Naive thymus-derived CD8-positive, alpha-beta T cell (primary cell): ENCODE measurements at places on chromosomes 6 and 20. TPM values are rescaled to one million over a fixed set of nuclear protein-coding genes. Genes with fewer than 3 reads are reported as not detected.

DNA sequence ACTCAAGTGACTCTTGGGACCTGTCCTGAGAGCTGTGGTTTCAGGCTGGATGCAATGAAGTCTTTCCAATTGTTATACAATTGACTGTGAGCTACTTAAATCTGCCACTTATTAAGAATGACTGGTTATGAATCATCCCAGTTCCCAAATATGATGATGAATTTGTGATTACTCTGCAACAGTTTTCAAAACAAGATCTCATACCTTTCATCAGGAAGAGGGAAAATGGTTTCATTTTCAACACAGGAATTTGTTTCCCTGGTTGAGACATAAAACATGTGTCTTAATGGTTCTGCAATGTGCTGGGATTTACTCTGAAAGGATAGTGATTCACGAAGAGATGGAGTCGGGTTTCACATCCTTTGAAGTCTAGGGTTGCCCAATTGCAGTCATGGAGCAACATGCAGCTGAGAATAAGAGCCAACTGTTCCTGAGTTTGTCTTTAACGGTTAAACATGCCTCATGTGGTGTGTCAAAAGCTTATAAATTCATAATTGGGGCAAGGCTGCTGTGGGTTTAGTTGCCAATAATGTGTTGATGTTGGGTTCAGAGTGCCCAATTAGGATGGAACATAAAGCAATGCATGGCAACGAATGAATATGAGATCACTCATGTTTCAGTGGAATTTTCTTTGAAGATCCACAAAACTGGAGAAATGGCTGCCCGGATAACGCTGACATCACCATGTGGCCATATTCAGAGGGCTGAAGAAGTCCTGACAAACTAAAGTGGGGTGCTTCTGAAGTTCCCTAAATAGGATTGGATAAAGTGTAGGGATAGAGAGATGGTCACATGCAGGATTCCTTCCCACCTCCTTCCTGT, 41.0 kb downstream of the CYP24A1 start:
- no peak for DNase-seq
- no peaks in the 10 kb centered on the region for H3K4me1 ChIP-seq
- H3K36me3 ChIP-seq: peaks cover 4% of the 10 kb centered on the region
- peaks cover 11% of the 10 kb centered on the region for H3K27me3 ChIP-seq
- no peak overlapping the region for H3K4me3 ChIP-seq

GRCh38 chr6:4714961-4715501, 61.2 kb upstream of the CDYL start:
- H3K4me3 ChIP-seq: no peak overlapping the region
- H3K27me3 ChIP-seq: peaks cover 1% of the 10 kb centered on the region
- H3K4me1 ChIP-seq: peaks cover 4% of the 10 kb centered on the region
- DNase-seq: no peak
- H3K36me3 ChIP-seq: peaks cover 2% of the 10 kb centered on the region

GRCh38 chr20:10864076-10864672, 190.4 kb upstream of the JAG1 start:
- H3K4me1 ChIP-seq: no peaks in the 10 kb centered on the region
- H3K27ac ChIP-seq: no peak overlapping the region
- H3K4me3 ChIP-seq: no peak overlapping the region
- H3K36me3 ChIP-seq: no peaks in the 10 kb centered on the region
- no peak for DNase-seq

- H3K36me3 ChIP-seq: no peaks in the 10 kb centered on the region
- no peak for DNase-seq
- H3K27ac ChIP-seq: no peak overlapping the region
- peaks cover 27% of the 10 kb centered on the region for H3K27me3 ChIP-seq
These were observed 59.3 kb downstream of the IL20RA start for GRCh38 chr6:136985502-136985901.

GRCh38 chr20:22585786-22586493, 1.6 kb upstream of the FOXA2 start:
- no peak overlapping the region for H3K27ac ChIP-seq
- peaks cover 65% of the 10 kb centered on the region for H3K27me3 ChIP-seq
- H3K4me1 ChIP-seq: no peaks in the 10 kb centered on the region

DNA sequence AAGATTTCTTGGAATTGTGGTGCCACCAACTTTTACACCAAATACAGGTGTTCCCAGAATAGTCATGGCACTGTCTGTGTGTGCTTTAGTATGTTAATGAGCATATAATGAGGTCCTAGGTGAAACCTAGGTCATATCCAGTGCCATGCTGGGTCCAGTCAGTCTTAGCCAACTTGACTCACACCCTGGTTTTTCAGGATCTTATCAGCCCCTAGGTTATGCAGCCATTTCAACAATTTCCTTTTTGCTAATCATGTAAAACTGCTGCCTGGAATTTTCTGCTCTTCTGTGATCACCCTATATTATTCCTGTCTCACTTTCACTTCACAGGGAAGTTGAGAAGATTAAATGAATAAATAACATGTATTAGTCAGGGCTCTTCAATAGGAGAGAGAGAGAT, 23.7 kb downstream of the SDHAF4 start:
- H3K27ac ChIP-seq: no peak overlapping the region
- H3K36me3 ChIP-seq: peaks cover 4% of the 10 kb centered on the region
- no peaks in the 10 kb centered on the region for H3K4me1 ChIP-seq
- no peaks in the 10 kb centered on the region for H3K27me3 ChIP-seq

DNA sequence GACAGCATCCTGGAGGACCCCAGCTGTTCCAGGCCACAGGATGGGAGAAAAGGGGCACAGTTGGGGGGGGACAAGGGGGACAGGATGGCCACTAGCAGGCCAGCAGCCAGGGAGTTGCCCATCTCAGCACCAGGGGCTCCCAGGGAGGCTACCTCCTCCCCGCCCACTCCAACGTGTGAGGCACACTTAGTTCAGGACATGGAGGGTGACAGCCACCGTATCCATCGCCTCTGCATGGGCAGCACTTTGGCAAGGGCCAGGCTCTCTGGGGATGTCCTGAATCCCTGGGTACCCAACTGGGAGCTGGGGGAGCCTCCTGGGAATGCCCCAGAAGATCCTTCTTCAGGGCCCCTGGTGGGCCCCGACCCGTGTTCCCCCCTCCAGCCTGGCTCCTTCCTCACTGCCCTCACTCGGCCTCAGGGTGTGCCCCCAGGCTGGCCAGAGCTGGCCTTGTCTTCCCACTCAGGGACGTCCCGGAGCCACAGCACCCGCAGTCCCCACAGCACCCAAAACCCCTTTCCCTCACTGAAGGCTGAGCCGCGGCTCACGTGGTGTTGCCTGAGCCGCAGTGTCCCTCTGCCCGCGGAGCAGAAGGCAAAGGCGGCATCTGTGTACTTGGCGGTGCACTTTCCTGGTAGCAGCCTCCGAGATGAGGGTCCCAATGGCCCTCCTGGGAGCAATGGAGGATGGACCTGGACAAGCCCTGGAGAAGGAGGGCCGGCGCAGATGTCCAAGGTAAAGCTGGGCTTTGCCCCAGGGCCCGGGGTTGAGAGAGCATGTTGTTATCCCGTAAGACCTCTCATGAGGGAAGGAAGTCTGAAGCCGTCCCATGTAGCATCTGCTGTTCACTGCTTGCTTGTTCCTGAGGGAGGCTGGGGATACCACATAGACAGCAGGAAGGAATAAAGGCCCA, 30.7 kb downstream of the ZNF831 start:
- H3K36me3 ChIP-seq: peaks cover 18% of the 10 kb centered on the region
- no peak overlapping the region for H3K4me3 ChIP-seq
- no peak overlapping the region for H3K27ac ChIP-seq

- no peak overlapping the region for H3K4me3 ChIP-seq
- H3K36me3 ChIP-seq: no peaks in the 10 kb centered on the region
- peaks cover 17% of the 10 kb centered on the region for H3K27me3 ChIP-seq
- no peak for DNase-seq
- peaks cover 13% of the 10 kb centered on the region for H3K4me1 ChIP-seq
These were observed 26.8 kb downstream of the TRMT6 start for GRCh38 chr20:5923493-5923892.

GRCh38 chr6:145082359-145082758, 653.0 kb downstream of the EPM2A start:
- no peaks in the 10 kb centered on the region for H3K36me3 ChIP-seq
- peaks cover 3% of the 10 kb centered on the region for H3K27me3 ChIP-seq
- H3K27ac ChIP-seq: no peak overlapping the region
- no peaks in the 10 kb centered on the region for H3K4me1 ChIP-seq
- H3K4me3 ChIP-seq: no peak overlapping the region
- DNase-seq: no peak

- no peaks in the 10 kb centered on the region for H3K4me1 ChIP-seq
- H3K4me3 ChIP-seq: no peak overlapping the region
- DNase-seq: no peak
- H3K27me3 ChIP-seq: peaks cover 8% of the 10 kb centered on the region
- H3K27ac ChIP-seq: no peak overlapping the region
- H3K36me3 ChIP-seq: no peaks in the 10 kb centered on the region
These were observed 191.6 kb downstream of the DST start for GRCh38 chr6:56450882-56451739.

DNA sequence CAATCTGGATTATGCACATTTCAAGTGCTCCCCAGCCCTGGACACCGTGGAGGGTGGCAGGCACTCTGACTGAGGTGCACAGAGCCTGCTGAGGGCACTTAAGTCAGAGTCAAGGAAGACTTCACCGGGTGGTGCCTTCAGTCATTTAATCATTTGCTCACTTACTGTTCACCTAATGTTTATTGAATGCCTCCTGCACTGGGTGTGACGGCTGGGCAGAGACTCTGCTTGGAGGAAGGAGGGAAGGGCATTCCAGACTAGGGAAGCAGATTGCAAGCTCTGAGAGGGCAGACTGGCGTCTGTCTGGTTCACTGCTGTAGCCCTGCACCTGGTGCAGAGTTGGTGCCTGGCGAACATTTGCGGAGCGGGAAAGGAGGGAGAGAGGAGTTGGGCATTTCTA, 54.2 kb upstream of the FAM83D start:
- H3K27ac ChIP-seq: peak overlapping the region; percentile 61
- H3K27me3 ChIP-seq: no peaks in the 10 kb centered on the region
- peak overlapping the region; percentile 68 for H3K4me3 ChIP-seq
- no peaks in the 10 kb centered on the region for H3K36me3 ChIP-seq
- H3K4me1 ChIP-seq: peaks cover 71% of the 10 kb centered on the region
- DNase-seq: no peak

- H3K36me3 ChIP-seq: peaks cover 17% of the 10 kb centered on the region
- no peak for DNase-seq
- peaks cover 82% of the 10 kb centered on the region for H3K4me1 ChIP-seq
These were observed 905 bp downstream of the RARS2 start for GRCh38 chr6:87588756-87589407.

GRCh38 chr20:12394786-12395185, 477.1 kb downstream of the BTBD3 start:
- no peak overlapping the region for H3K4me3 ChIP-seq
- H3K36me3 ChIP-seq: no peaks in the 10 kb centered on the region
- no peak for DNase-seq

GRCh38 chr6:166633732-166634535, 6.9 kb upstream of the RPS6KA2 start:
- H3K4me1 ChIP-seq: peaks cover 7% of the 10 kb centered on the region
- no peak overlapping the region for H3K27ac ChIP-seq
- DNase-seq: no peak
- no peaks in the 10 kb centered on the region for H3K36me3 ChIP-seq

DNA sequence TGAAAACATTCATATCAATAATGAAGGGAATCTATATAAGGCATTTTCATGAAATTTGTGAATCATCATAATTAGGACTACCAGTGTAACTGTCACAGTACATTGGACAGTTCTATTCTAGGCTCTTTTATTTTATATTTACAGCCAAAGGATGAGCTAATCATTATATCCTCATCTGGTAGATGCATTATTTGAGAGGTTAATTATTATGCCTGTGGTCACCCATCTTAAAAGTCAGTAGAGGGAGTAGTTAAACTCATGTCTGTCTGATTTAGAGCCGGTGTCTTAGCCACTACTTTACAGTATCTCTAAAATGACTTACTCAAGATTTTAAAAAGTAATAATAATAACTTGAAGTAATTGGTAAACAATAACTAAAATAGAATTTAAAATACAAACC, 899.3 kb upstream of the MAP3K7 start:
- no peak overlapping the region for H3K4me3 ChIP-seq
- H3K36me3 ChIP-seq: no peaks in the 10 kb centered on the region
- H3K27me3 ChIP-seq: no peaks in the 10 kb centered on the region
- no peaks in the 10 kb centered on the region for H3K4me1 ChIP-seq

The SLC17A1 gene
- not detected for total RNA-seq

The ADAM33 gene
- total RNA-seq: not detected

The ZSCAN12 gene
- 11.4 TPM for total RNA-seq

The ETV7 gene
- total RNA-seq: not detected

The TMEM217 gene
- 0.96 TPM for total RNA-seq

The SLC17A2 gene
- total RNA-seq: not detected

The CHRNA4 gene
- not detected for total RNA-seq
